ENCODE measurements at places on chromosomes 7 and 10.

- DNase-seq = no peak
Observed at GRCh38 chr7:157699357-157700013, 362.7 kb downstream of the DNAJB6 start.

- no peak for DNase-seq
Observed at GRCh38 chr7:98996150-98996552, 117.8 kb downstream of the TRRAP start.

GRCh38 chr7:4297165-4297917 lies 384.8 kb upstream of the FOXK1 start:
- DNase-seq = no peak

GRCh38 chr7:68248973-68249372 lies 1252.3 kb downstream of the TYW1 start:
- DNase-seq = no peak

DNA sequence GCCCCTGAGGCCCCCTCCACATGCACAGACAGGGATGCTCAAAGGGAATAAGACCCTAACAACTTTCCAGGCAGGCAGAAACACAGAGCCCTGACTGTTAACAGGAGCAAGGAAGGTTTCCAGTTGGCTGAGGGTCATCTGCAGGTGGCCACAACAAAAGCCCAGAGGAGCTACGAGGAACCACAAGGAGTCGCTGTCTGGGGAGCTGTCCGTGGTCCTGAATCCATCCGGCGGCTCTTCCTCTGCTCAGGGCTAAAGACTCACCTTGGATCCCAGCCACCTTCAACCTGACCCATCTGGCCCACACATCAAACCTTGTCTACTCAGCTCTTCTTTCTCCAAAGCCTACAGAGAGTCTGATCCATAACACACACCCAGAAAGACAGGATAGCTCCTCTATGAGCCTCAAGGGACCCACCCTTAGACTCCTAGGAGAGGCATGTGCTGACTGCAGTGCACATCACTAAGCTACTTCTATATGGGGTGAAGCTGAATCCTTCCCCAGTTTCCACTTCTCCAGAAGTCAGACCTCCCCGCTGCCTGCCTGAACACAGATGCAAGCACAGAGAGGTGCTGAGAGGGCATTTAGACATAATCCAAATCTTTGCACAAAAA lies 104.0 kb downstream of the SLIT1 start:
- no peak for DNase-seq

- DNase-seq = peak; percentile 40
Observed at GRCh38 chr10:5547931-5548660, 23.3 kb downstream of the CALML3 start.

GRCh38 chr7:26624839-26625238 lies 239.6 kb downstream of the SKAP2 start:
- DNase-seq = no peak

All from DMS153 (cell line).